GM23248 (cell line): ENCODE measurements at places on chromosomes 7 and 10.
A peak's percentile ranks its signal among the peaks of the same experiment; 100 is the strongest.

- DNase-seq, result peak; percentile 86
Observed at GRCh38 chr10:119652361-119652730, 1.2 kb downstream of the BAG3 start.

GRCh38 chr7:82469207-82469606, 25.6 kb upstream of the CACNA2D1 start:
- DNase-seq, result no peak

DNA sequence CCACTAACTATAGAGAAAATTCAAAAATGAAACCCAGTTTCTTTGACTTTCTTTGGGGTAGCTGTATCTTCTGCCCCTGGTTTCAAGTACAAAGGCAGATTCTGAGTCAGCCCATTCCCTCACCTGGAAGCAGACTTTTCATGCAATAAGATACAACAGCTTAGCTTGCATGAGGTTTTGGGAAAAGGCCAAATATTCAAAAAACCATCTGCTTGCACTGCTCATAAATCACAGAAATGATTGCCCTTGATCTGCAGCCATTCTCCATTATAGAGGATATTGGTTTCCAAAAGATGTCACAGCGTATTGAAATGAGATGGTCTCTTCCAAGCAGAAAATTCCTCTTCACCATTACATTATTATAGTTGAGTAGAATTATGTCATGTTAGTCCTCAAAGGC, 354.0 kb downstream of the PHF14 start:
- no peak for DNase-seq

DNA sequence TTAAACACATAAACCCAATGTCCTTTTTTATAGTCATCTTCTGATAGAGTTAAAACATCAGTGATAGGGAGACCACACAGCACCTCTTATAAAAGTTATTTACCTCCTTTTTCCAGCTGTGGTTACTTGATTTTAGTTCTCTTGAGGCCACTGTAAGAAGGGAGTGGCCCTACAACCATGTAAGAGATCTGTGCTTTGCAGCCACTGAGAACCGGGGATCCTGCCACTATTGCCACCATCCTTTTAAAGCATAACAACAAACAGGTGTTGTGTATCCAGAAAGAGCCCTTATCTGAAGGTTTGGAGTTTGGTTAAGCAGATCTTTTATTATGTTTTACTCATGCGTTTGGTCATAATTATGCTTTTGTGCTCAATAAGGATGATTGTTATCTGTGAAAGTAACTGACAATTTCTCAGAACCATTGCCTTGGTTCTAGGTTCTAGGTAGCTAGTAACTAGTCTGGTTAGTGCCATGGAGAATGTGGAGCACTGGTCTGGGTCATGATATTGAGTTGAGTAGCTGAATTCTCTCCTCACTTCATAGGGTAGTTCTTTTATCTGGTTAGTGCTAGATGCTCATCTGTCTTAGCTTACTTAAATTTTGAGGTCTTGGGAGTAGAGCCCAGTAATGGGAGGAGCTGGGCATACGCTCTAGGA, 56.5 kb downstream of the ST7 start:
- no peak for DNase-seq

- DNase-seq, result peak; percentile 72
Observed at GRCh38 chr7:77933394-77933793, 134.8 kb downstream of the PHTF2 start.

- no peak for DNase-seq
Observed at GRCh38 chr10:58278274-58278961, 9.5 kb downstream of the CISD1 start.

GRCh38 chr10:122258136-122259074, 12.7 kb upstream of the BTBD16 start:
- peak; percentile 33 for DNase-seq

DNA sequence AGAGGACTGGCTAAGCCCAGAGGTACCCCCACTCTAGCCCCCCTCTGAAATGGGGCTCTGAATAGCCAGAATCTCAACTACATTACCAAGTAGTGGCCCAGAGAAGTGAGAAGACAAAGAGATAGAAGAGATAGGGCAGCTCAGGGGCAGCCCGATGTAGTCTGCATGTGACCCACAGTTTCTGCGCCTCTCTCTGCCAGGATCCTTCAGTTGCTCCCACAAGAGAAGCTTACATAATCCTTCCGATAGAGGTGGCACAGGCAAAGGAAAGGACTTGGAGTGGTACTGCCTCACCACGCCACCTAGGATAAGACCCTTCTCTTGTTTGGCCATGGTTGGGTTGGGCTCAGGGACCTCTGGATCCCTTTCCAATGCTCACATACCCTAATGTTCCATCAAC, 5.4 kb upstream of the PDE1C start:
- DNase-seq, result no peak

- peak; percentile 91 for DNase-seq
Observed at GRCh38 chr10:78196964-78197363, 163.3 kb downstream of the RPS24 start.

DNA sequence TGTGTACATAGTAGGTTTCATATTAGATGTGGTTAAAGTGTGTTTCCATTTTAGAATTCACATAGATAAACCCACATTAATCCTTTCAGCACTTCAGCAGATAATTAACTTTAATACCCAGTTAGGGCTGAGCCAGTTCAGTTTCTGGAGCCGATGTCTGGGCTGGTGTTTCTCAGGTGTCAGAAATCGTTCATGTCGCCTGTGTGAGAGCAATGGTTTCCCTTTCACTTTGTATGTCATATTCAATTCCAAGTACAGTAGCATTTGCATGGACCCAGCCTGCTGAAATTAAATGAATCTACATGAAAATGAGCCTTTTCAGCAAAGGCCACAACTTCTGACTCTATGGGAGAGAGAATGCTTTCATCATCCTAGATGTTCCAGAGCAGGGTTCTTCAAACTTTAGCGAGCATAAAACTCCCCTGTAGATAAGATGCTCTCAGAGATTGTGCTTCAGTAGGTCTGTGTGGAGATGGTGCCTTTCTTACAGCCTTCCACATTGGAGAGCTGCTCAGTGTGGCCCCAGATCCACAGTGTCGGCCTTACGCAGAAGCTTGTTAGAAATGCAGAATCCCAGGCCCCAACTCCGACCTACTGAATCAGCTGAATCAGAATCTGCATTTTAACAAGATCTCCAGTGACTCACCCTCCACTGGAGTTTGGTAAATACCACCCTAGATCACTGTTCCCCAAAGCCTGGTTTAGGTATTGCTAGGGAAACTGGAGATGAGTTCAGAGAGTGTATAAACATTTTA, 19.6 kb downstream of the WIPF3 start:
- DNase-seq, result no peak

DNA sequence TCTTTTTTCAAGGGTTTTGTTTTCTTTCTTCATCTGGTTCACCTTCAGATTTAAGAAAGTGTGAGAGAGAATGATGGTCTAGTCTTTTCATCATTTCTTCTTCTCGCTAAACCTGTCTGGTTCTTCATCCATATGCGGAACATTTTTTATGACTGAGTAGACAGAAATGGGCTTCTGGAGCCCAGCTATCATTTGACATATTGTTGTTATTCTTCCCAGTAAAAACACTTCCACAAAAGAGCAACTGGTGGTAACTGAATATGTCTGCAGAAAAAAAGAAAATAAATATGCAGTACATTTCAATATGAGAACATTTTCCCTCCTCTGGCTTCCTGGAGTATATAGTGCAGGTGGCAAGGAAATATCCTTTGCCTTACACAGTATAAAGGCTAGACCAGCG, 209.5 kb downstream of the JCAD start:
- DNase-seq, result no peak

GRCh38 chr10:117163061-117163953, 25.2 kb upstream of the VAX1 start:
- peak; percentile 20 for DNase-seq

- DNase-seq, result no peak
Observed at GRCh38 chr10:110762849-110763211, 108.9 kb upstream of the PDCD4 start.

- DNase-seq, result no peak
Observed at GRCh38 chr10:133364645-133365431, 7.0 kb upstream of the FUOM start.

DNA sequence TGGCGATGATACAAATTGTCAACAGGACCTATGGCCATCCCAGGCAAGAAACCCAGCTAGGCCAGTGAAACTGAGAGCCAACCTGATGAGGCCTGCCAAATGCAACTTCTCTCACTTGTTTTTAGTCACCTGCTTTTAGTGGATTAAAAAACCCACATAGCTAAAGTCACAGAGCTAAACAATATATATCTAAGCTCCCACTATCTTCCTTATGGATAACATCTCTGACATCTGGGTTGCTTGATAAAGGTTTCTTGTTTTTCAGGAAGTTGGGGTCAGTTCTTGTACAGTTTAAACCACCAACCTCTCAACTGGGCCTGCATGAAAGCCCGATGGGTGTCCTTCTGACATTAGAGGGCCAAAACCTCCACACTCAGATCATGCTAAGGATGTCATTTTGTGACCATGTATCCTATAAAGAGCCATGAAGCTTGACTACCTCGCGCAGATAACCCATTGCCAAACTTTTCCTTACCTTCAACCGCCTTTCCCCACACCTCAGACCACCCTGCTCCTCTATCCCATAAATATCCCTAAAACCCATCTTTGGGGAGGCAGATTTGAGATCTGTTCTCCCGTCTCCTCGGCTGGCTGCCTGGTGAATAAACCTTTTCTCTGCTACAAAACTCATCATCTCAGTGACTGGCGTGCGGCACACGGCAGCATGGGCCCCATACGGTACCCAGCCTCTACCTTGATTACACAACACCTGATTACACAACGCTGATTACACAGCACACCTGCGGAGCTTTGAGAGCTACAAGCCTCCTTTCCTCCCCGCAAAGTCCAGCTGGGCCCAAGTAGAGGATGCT, 797 bp upstream of the STMP1 start:
- DNase-seq, result no peak

- no peak for DNase-seq
Observed at GRCh38 chr10:52756295-52756694, 16.3 kb downstream of the MBL2 start.

DNA sequence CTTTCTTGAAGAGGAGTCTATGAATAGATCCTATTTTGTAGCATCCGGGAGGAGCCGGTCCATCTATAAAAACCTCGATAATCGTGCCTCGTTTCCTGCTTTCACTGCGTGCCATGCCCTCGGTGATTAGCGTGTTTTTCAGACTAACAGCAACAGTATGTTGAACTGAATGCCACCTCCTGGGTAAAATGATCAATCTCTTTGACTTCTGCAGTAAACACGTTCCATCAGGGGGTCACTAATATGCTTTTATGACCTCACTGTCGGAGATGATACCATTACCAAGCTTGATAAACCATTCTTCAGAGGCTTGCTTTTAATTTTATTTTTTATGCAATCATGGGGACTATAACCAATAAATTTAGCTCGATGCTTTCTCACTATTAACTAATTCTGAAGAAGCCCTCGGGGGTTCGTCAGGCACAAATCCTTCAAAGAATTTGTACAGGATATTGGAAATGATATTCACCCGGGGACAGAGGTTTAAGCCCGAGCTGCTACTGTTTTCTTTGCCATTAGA, 228.3 kb downstream of the ADARB2 start:
- no peak for DNase-seq

- no peak for DNase-seq
Observed at GRCh38 chr7:45088146-45088701, 545 bp downstream of the NACAD start.

DNA sequence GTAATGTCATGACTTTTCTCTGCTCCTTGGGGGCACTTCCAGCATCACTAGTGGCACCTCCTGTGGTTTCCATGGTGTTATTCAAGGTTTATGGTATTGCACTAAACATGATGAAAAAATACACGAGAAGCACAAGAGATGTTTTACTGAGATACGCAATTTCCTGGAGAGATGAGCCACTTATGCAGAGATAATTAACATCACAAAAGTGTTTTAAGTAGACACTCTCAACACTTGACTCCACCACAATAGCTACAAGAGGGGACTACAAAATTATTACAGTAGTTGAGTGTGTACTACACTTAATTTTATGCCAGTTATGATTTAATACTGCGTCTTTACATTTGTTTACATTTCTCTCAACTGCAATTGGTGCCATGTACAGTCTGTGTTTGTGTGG, 906.7 kb downstream of the DNAJB9 start:
- no peak for DNase-seq

DNA sequence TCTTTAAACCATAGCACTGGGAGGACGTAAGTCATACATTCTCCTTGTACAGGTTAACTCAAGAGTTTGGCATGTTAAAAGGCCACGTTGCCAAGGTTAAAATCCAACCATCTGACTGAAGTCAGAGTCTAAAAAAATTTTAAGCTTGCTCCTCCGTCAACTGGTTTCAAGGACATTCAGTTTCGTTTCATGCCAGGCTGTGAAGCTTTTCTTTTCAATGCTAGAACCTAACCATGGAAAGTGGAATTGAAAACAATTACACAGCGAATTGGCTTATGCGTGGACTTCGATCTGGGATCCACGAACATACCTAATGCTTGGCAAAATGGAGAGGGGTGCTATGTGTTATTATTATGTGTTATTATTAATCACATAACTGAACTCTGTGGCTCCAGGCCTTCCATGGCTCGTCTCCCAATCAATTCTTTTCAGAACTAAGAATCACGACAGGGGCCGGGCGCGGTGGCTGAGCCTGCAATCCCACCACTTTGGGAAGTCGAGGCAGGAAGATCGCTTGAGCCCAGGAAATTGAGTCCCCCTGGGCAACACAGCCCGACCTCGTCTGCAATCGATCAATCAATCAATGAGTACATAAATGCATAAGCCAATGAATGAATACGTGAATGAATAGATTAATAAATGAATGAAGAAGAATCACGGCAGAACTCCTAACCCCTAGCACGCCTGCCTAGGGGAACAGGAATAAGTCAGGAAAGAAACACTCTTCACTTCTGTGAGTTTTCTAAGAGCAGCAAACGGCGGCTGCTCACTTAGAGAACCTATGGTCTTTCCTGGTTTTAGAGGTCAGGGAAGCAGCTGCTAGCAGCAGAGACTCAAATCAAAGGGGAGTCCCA, 733 bp upstream of the ARL5B start:
- peak; percentile 79 for DNase-seq

DNA sequence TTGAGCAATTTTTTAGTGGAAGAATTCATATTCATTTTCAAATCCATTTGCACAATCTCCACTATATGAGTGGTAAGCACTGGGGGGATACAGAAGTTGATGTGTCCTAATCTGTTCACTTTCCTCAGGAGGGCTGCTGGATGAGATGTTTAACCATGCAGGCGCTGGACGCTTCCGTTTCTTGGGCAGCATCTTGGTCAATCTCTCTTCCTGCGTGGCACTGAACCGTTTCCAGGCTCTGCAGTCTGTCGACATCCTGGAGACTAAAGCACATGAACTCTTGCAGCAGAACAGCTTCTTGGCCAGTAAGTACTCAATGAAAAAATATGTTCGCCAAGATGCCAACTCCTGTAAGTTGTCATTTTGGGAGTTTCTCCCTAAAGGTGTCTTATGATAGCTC, 179.3 kb downstream of the ABCA13 start:
- DNase-seq, result no peak

DNA sequence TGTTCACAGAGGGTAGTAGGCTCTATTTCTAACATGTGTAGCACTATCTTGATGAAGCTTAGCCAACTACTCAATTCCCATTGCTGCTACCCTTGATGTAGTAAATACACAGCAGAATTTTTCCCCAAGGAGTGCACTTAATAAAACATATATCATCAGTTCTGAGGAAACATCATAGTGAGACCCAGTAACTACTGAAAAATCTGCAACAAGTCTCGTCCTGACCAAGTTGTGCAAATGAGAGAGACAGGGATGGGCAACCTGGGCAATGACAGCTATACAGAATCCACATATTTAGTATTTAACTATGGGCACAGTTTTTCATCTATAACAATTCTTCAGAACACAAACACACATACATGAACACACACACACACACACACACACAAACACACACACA, 1073.8 kb upstream of the SORCS1 start:
- no peak for DNase-seq
